ENCODE measurements at places on chromosomes 3 and 15. TPM values are rescaled to one million over a fixed set of nuclear protein-coding genes. Genes with fewer than 3 reads are reported as not detected.

The GPR27 gene
- total RNA-seq: 0.66 TPM

The P2RY14 gene
- 1.8 TPM for total RNA-seq

The SPTBN5 gene
- 1.6 TPM for total RNA-seq

The TMIE gene
- 2.2 TPM for total RNA-seq

DNA sequence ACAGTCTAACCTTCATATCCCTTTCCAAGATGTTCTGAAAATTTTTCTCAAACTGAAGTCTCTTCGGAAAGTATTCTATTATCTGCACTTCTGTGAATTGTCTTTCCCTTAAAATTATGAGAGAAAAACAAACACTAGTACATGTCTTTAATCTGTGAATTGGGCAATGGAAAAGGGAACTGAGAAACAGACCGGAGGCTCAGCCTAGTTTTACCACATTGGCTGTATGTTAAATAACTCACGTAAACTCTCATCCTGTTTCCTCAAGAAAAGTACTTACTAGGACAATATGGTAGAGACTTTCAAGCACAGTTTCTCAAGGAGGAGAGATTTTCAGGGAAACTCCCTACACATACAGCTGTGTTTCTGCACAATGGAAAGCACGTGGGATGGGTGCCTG lies 982.2 kb upstream of the SEMA6D start:
- no peak overlapping the region for H3K27ac ChIP-seq
- no peak overlapping the region for H3K4me3 ChIP-seq
- H3K4me1 ChIP-seq: no peaks in the 10 kb centered on the region

DNA sequence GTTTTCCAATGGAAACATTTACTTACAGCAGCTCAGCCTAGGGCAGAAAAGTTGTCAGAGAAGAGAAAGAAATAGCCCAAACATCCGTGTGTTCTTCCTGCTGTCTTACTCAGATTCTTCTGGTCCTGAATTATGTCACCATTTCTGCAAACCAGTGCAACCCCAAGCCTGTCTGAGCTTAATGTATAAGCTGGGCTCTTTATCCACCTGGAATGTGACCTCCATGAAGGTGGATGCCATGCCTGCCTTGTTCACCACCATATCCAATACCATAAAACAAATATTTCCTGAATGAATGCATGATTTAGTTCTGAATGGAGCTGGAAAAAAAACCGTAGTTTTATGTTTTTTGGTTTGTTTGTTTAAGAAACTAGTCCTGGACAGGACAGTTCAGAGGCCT lies 150.9 kb downstream of the RYR3 start:
- H3K4me1 ChIP-seq: no peaks in the 10 kb centered on the region
- no peaks in the 10 kb centered on the region for H3K27me3 ChIP-seq
- H3K4me3 ChIP-seq: no peak overlapping the region
- DNase-seq: no peak
- H3K36me3 ChIP-seq: no peaks in the 10 kb centered on the region

- no peak overlapping the region for H3K4me3 ChIP-seq
- no peak overlapping the region for H3K27ac ChIP-seq
- H3K36me3 ChIP-seq: no peaks in the 10 kb centered on the region
- DNase-seq: no peak
Observed at GRCh38 chr3:120160050-120160449, 65.8 kb upstream of the GSK3B start.

- H3K36me3 ChIP-seq: no peaks in the 10 kb centered on the region
- no peak overlapping the region for H3K27ac ChIP-seq
- no peak for DNase-seq
- H3K27me3 ChIP-seq: no peaks in the 10 kb centered on the region
Observed at GRCh38 chr3:185409957-185410356, 47.0 kb downstream of the MAP3K13 start.

- no peaks in the 10 kb centered on the region for H3K36me3 ChIP-seq
- DNase-seq: no peak
- H3K27me3 ChIP-seq: no peaks in the 10 kb centered on the region
- no peak overlapping the region for H3K4me3 ChIP-seq
- H3K27ac ChIP-seq: no peak overlapping the region
Observed at GRCh38 chr15:60340207-60340921, 57.4 kb downstream of the ANXA2 start.

- no peaks in the 10 kb centered on the region for H3K4me1 ChIP-seq
- no peak for DNase-seq
- H3K27ac ChIP-seq: no peak overlapping the region
- H3K4me3 ChIP-seq: no peak overlapping the region
- H3K27me3 ChIP-seq: no peaks in the 10 kb centered on the region
- H3K36me3 ChIP-seq: no peaks in the 10 kb centered on the region
Observed at GRCh38 chr15:48916721-48917120, 38.8 kb downstream of the EID1 start.

GRCh38 chr3:34881026-34881425 lies 758.3 kb upstream of the ARPP21 start:
- H3K27ac ChIP-seq: no peak overlapping the region
- H3K36me3 ChIP-seq: no peaks in the 10 kb centered on the region
- DNase-seq: no peak
- H3K27me3 ChIP-seq: no peaks in the 10 kb centered on the region

DNA sequence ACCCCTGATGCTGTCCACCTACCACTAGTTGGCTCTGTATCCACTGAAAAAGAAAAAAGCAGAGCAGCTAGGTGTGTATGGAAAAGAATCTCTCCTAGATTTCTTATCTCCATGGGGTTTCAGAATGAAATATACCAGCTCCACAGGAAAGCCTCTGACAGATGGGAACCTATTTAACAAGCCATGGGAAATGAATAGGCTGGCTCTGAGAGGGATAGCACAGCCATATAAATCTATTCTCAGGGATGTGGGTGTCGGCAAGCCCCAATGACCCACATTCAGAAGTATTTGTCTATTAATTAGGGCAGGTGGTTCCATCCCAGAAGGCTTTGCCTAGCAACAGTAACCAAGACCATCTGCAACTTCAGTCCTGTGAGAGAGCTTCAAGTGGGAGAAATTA lies 694.1 kb downstream of the AGBL1 start:
- DNase-seq: no peak
- H3K4me1 ChIP-seq: no peaks in the 10 kb centered on the region
- no peaks in the 10 kb centered on the region for H3K27me3 ChIP-seq
- H3K4me3 ChIP-seq: no peak overlapping the region
- H3K36me3 ChIP-seq: no peaks in the 10 kb centered on the region

GRCh38 chr3:20154928-20155327 lies 31.1 kb downstream of the SGO1 start:
- H3K4me3 ChIP-seq: no peak overlapping the region
- DNase-seq: no peak
- no peak overlapping the region for H3K27ac ChIP-seq
- H3K27me3 ChIP-seq: no peaks in the 10 kb centered on the region
- H3K36me3 ChIP-seq: peaks cover under 1% of the 10 kb centered on the region

DNA sequence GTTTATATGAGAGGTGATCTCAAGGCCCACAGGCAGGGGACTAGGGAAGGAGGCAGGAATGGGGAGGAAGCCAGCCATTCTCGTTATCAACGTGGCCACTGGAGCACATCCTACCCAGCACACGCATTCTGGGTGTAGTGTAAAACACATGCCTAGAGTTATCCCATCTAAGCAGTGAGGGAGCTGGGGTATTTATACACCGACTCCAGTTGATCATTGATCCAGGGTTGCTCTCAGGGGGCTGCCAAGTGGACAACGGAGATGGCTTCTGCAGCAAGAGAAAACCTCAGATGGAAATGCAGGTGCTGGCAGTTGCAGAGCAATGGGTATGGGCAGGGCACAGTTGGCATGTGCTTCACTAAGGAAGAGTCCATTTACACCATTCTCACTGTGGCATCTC lies 30.4 kb upstream of the SYNM start:
- DNase-seq: no peak
- no peaks in the 10 kb centered on the region for H3K4me1 ChIP-seq
- no peak overlapping the region for H3K27ac ChIP-seq
- H3K36me3 ChIP-seq: no peaks in the 10 kb centered on the region

DNA sequence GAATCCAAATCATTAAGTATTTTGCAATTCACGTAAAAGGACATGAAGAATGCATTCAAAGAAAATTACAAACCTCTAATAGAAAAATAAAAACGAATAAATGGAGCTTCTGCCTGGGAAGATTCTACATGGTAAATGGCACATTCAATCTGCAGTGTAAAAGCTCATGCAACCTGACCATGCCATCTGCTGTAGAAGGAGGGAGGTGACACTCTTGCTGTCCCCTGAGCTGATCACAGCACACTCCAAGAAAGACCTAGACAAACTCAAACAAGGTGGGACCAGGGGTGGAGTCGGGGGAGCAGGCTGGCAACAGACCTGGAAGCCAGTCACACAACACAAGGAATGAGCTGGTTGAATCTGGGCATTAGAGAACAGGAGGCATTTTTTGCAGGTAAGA lies 101.8 kb downstream of the BDH1 start:
- H3K36me3 ChIP-seq: peaks cover 5% of the 10 kb centered on the region
- no peak overlapping the region for H3K4me3 ChIP-seq
- H3K4me1 ChIP-seq: no peaks in the 10 kb centered on the region
- no peaks in the 10 kb centered on the region for H3K27me3 ChIP-seq

DNA sequence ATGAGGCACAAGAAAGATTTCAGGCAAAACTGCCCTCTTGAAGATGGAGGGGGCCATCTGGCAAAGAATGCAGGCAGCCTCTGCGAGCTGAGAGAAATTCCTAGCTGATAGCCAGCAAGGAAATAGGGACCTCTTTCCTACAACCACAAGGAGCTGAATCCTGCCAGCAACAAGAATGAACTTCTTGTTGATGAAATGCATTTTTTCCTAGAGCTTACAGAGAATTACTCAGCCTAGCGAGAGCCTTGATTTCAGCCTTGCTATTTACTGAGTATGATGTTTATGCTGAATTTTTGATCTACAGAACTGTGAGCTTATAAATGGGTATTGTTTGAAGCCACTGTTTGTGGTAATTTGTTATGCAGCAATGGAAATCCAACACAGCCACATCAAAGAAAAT lies 148.5 kb upstream of the NAALADL2 start:
- no peak overlapping the region for H3K27ac ChIP-seq
- no peaks in the 10 kb centered on the region for H3K36me3 ChIP-seq
- H3K4me1 ChIP-seq: no peaks in the 10 kb centered on the region

GRCh38 chr3:87036671-87037070 lies 45.7 kb upstream of the VGLL3 start:
- H3K36me3 ChIP-seq: no peaks in the 10 kb centered on the region
- no peak overlapping the region for H3K27ac ChIP-seq
- no peaks in the 10 kb centered on the region for H3K27me3 ChIP-seq
- H3K4me1 ChIP-seq: no peaks in the 10 kb centered on the region
- H3K4me3 ChIP-seq: no peak overlapping the region
- DNase-seq: no peak

DNA sequence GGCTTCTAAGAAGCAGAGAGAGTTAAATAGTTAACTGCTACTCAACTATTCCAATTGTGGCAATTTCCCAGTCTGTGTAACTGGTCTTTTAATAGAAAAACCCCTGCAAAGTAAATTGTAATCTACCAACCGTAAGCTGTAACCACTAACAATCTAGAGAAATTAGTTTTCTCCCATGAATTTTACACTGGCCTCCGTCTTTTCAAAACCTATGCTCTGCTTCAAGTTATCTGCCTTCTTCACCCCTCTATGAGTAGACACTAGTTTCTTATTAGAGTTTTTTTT lies 42.6 kb downstream of the LRRFIP2 start:
- no peak for DNase-seq
- H3K36me3 ChIP-seq: no peaks in the 10 kb centered on the region
- H3K27ac ChIP-seq: no peak overlapping the region
- no peak overlapping the region for H3K4me3 ChIP-seq
- no peaks in the 10 kb centered on the region for H3K4me1 ChIP-seq

- no peaks in the 10 kb centered on the region for H3K27me3 ChIP-seq
- no peaks in the 10 kb centered on the region for H3K36me3 ChIP-seq
- H3K4me3 ChIP-seq: no peak overlapping the region
- H3K27ac ChIP-seq: no peak overlapping the region
- H3K4me1 ChIP-seq: no peaks in the 10 kb centered on the region
- no peak for DNase-seq
Observed at GRCh38 chr3:64884536-64884935, 196.7 kb upstream of the ADAMTS9 start.

DNA sequence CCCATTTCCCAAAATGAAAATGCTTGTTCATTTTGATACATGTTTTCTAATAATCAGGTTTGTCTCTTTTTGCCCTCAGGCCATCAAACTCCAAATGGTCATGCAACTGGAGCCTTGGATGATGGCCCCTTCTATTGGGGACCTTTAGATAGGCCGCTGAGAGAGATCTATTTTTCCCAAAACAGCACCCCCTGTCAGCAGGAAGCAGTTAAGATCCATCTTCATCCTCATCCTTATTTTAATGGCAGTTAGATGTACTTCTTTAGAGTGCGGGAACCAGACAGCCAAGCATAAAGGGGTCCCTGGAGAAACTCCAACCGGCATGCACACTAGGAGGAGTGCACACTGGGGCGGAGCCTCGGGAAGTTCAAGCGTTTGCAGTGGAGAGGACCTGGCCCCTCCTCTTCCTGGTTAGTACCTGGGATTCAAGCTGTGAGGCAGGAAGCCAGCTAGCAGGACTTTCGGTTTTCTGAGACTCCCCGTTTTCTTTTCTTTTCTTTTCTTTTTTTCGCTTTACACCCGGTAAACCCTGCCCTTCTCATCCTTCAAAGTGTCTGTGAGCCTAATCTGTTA lies 31.9 kb upstream of the STRIT1 start:
- no peaks in the 10 kb centered on the region for H3K27me3 ChIP-seq
- H3K27ac ChIP-seq: no peak overlapping the region

DNA sequence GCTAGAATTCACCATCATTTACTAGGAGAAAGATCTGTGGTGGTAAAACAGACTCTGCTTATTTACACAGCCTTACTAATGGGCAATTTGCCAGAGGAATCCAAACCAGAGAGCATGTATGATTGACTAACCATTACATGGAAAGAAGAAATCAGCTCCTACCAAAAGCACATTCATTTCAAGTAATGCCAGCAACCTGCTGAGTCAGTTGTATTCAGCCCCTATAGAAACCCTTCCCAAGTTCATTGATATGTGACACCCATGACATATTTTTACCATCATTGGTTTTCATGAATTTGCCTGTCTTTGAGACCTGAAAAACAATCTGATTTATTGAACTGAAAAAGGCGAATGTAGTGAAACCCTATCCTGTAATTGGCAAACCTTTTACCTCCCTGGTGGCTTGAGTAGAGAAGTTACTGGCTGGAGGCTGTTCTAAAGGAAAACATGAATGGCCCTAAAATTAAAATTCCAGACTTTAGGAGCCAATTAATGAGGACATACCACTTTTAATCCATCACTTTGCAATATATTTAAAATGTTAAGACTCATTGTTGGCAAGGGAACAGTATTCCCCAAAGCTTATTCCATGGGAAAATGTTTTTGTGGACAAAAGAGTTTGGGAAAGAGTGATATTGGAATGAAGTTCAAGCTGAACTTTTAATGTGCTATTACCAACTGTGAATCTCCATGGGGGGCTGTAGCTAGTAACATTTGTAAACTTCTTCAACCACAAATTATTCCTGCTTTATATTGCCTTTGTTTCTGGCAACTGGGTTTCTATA lies 542.9 kb downstream of the FHIT start:
- no peaks in the 10 kb centered on the region for H3K27me3 ChIP-seq
- DNase-seq: no peak
- no peaks in the 10 kb centered on the region for H3K36me3 ChIP-seq
- no peak overlapping the region for H3K4me3 ChIP-seq
- no peaks in the 10 kb centered on the region for H3K4me1 ChIP-seq
